ENCODE measurements at places on chromosomes 5 and 9. TPM values are rescaled to one million over a fixed set of nuclear protein-coding genes. Genes with fewer than 3 reads are reported as not detected.

Gene CCDC180
- total RNA-seq = 8.2 TPM

Gene GRXCR2
- not detected for total RNA-seq

DNA sequence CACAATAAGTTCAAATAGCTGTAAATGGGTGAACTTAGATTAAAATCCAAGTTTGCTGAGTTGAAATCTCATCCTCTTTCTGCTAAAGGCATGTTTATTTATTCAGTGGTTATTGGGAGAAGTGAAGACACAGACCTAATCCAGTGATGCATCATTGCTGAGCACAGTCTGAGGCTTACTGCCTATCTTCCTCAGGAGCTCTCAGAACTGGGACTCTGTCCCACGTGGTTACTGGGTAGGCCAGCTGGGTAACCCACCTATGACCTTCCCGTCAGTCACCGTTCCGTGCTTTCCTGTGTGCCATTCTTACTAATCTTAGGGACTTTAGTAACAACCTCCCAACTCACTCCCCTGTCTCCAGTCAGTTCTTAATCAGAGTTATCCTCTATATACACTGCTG, 226.8 kb upstream of the ATP10B start:
- DNase-seq = no peak
- H3K4me3 ChIP-seq = no peak overlapping the region
- H3K4me1 ChIP-seq = no peaks in the 10 kb centered on the region

GRCh38 chr9:13621872-13622564, 342.5 kb upstream of the MPDZ start:
- H3K27me3 ChIP-seq = no peaks in the 10 kb centered on the region
- no peak overlapping the region for H3K4me3 ChIP-seq
- no peak overlapping the region for H3K27ac ChIP-seq
- no peaks in the 10 kb centered on the region for H3K36me3 ChIP-seq

GRCh38 chr5:78611126-78611605, 37.4 kb downstream of the LHFPL2 start:
- H3K4me3 ChIP-seq = no peak overlapping the region
- H3K27me3 ChIP-seq = no peaks in the 10 kb centered on the region
- no peaks in the 10 kb centered on the region for H3K36me3 ChIP-seq
- DNase-seq = peak; percentile 70
- H3K27ac ChIP-seq = peak overlapping the region; percentile 53
- H3K4me1 ChIP-seq = peaks cover 9% of the 10 kb centered on the region

DNA sequence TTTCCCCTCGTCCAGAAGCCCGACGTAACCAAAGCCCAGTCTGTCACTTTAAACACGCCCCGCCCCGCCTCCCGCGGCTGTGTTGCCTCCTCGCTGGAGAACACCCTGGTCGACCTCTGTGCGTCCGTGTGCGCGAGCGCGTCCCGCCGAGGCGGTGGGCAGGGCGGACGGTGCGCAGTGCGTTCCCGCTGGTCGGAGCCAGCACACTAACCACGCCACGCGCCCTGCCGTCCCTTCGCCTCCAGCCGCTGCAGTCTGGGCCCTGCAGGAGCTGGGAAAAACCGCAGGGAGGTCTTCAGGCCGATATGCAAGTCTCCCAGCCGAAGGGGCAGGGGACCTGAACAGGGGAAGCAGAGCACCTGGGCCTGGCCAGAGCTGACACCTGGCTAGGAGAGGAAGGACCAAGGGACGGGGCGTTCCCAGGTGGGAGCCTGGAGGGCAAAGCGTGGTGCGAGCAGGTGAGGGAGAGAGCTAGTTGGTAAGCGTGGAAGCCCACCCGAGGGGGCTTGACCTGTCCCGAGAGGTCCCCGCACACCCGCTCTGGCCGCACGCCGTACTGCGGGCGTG, 1.3 kb upstream of the PHPT1 start:
- peak; percentile 89 for DNase-seq
- H3K4me1 ChIP-seq = peaks cover 18% of the 10 kb centered on the region
- peaks cover 10% of the 10 kb centered on the region for H3K27me3 ChIP-seq
- no peak overlapping the region for H3K27ac ChIP-seq
- peaks cover 7% of the 10 kb centered on the region for H3K36me3 ChIP-seq

- peak overlapping the region; percentile 3 for H3K4me3 ChIP-seq
- H3K4me1 ChIP-seq = no peaks in the 10 kb centered on the region
- H3K36me3 ChIP-seq = 0 out of 2 replicates have a peak, but pooled peaks cover 2% of the 10 kb centered on the region
- H3K27ac ChIP-seq = no peak overlapping the region
Observed at GRCh38 chr9:135085830-135086546, 1.5 kb upstream of the OLFM1 start.
